ENCODE measurements at places on chromosomes 4 and X. TPM values are rescaled to one million over a fixed set of nuclear protein-coding genes. Genes with fewer than 3 reads are reported as not detected.

- peak; percentile 18 for ATAC-seq
These were observed 534 bp downstream of the MSX1 start for GRCh38 chr4:4859799-4860599.

TGIF2LX gene
- total RNA-seq: not detected

KCNE5 gene
- 0.19 TPM for total RNA-seq

DNA sequence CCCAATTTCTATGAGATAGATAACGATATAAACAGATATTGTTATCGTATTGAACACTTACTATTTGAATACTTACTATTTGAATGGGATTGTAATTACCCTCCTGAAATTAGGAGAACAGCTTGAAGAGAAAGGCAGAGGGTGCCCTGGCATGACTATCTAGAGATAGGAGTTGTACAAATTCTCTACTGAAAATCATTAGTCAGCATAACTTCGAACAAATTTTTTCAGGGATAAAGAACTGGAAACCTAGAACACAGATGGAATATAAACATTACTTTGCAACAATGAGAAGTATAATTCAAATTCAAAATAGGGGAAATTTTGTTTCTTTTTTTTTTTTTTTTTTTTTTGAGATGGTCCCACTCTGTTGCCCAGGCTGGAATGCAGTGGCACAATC is 1096.8 kb downstream of the C4orf33 start:
- no peak for ATAC-seq

DNA sequence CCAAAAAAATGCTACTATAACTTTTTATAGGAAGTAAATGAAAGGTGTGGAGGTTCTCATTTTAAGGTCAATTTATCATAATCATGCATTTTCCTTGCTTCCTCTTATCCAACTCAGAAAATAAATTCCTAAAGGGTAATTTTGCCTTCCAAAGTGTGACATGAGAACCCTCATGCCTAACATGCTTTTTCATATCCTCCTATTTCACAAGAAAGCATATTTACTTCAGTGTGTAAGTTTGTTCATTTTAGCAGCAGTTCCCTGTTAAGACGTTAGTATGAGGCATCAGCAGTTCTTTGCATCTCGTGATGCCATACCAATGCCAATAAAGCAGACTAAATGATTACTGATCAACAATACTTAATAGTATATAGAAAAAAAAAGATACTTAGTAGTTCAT is 18.4 kb downstream of the WDFY3 start:
- ATAC-seq: no peak

GRCh38 chrX:17519358-17519757 is 144.4 kb downstream of the NHS start:
- ATAC-seq: no peak

GRCh38 chr4:150238591-150238990 is 160.3 kb downstream of the DCLK2 start:
- no peak for ATAC-seq

GRCh38 chr4:42653626-42654560 is 3.0 kb downstream of the ATP8A1 start:
- ATAC-seq: no peak

KDM6A gene
- 33.1 TPM for total RNA-seq

DNA sequence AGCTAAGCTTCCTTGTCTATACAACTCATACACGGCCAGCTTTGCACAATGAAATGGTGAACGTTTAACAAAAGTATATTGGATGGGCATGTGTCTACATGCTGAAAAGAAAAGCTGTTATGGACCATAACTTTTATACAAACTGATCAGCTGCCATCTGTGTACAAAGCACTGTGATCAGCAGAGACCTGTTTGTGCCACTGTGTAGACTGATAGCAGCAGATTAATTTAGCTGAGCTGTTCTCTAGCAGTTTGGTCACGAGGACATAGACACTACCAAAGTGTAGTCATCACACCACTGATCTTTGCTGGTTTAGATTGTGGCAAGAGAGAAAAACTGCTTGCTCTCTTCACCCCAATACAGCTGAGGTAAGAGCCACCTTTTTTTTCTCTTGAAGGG is 124.5 kb downstream of the RAPGEF2 start:
- peak; percentile 54 for ATAC-seq

DNA sequence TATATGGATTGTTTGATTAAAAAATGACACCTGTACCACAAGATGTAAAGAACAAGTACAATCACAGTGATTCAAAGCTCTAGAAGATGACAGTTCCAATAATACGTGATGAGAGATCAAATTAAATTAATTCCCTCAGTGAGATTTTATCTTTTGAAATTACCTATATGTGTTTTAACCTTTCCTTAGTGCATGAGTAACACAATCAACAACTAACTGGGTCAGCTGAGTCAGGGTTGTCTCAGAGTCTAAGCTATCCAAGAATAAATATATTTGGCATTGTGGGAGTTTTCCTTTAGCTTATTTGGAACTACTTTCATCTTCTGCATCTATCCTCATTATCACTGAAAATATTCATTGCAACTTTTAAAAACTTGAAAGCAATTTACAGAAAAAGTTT is 162.8 kb downstream of the WDFY3 start:
- ATAC-seq: no peak

DNA sequence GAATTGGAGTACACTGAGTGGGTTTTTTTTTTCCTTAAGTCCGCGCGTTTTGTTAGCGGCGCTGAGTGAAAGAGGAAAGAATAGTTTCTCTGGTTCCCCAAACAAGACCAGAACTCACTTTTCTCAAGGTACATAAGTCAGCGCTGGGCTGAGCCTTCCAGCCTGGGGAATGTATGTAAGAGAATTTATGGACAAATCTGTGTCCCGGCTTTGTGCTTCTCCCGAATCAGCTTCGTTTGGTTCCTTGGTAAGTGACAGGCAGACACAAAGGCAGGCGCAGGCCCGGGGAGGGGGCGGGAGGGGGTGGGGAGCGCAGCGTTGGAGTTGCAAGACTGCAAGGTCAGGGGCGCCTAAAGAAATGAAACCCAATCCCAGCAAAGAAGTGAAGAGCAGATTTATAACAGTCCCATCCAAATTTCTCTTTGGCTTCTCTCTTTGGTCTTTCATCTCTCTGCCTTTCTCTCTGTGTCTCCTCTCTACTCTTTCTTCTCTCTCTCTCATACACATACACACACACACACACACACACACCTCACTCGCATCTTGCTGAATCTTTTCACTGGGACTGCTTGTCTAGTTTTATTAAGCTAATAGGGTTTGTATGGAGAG is 981 bp downstream of the TET2 start:
- ATAC-seq: peak; percentile 3

DNA sequence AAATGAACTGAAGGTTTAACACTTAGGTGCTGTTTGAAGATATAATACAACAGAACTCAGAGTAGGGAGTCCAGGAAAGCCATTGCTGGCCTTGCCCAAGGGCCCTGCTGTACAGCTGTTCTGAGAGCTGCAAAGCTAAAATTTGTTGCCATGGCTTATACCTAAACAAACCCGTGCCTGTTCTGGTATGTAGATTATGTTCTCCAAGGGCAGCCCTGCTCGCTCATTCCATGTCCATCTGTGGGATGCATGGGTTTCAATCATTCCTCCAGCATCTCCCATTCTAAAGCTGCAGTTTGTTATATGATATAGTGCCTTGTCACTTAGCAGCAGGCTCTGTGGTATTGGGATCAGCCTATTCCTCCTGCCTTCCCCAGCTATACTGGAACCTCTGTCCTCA is 80.8 kb upstream of the BMPR1B start:
- no peak for ATAC-seq

DNA sequence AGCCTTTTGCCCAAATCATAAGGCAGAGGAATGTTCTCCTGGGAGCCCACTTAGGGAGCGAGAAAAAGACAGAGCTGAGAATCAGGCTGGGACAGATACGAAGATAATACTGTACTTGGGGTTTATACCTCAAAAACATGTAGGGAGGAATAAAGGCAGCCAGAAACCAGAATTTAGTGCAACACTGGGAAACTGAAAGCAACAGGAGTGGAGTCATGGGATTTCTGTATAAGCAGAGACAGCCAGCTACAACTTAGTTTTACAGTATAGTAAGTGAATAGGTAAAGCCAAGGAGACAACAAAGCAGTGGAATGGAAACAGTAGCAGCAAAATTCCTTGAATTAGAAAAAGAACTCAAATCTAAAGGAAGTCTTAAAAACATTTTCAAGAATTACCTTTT is 413.2 kb downstream of the FAT4 start:
- ATAC-seq: no peak

- ATAC-seq: no peak
These were observed 52.5 kb downstream of the SNX25 start for GRCh38 chr4:185261946-185262345.

DNA sequence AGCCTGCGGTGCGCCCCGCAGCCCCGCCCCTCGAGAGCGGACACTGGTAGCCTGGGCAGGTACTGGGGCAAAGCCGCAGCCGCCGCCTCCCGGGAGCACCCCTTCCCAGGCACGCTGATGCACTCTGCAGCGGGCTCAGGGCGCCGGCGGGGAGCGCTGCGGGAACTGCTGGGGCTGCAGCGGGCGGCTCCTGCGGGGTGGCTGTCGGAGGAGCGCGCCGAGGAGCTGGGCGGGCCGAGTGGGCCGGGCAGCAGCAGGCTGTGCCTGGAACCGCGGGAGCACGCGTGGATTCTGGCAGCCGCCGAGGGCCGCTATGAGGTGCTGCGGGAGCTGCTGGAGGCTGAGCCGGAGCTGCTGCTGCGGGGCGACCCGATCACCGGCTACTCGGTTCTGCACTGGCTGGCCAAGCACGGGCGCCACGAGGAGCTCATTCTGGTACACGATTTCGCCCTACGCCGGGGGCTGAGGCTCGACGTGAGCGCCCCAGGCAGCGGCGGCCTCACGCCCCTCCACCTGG is 401 bp downstream of the SOWAHD start:
- ATAC-seq: peak; percentile 34

DNA sequence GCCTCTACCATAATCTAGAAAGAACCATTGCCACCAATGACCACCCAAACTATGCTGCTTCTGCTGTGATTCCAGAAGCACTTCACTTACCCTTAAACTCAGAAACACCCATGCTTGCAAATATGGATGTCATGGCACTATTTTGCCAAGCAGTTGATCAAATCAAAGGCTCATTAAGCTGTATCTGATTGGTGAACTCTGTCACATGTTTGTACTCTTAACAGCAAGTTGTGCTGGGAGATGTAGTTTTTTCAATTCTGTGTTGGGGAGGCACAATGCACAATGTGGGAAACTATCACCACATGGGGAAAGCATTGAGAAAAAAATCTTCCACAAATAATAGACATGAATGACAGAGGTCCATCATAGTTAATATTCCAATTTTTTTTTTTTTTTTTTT is 19.2 kb upstream of the SPCS3 start:
- no peak for ATAC-seq

CLRN2 gene
- not detected for total RNA-seq

DNA sequence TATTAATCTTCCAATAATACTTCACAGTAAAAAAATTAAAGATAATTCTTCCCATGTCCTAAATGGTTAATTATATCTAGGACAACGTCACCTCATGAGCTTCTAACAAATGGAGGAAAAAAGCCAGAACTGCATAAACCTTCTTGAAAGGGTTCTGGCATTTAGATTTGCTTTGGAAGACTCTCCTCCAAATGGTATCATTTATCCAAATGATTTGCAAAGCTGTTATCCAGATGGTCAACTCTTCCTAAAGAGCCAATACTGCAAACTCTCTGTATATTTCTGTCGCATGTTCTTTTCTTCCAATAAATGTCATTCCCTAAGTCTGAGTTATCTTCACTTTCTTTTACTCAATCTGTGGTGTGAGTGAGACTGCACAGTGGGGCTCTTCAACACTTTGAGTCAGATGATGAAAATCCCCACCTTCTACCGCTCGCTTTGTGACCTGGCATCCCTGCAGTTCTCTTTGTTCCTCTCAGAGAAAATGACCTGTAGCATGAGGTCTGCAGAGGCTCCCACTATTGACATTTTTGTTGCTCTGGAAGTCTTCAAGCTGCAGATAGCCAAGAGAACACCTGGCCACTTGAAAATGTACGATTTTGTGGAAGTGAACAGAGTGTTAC is 52.9 kb downstream of the TMEM150C start:
- peak; percentile 14 for ATAC-seq

- no peak for ATAC-seq
These were observed 1730.3 kb upstream of the TENM3 start for GRCh38 chr4:180512801-180513475.

- ATAC-seq: no peak
These were observed 130.4 kb upstream of the PAK3 start for GRCh38 chrX:110965409-110966090.

- ATAC-seq: no peak
These were observed 67.7 kb downstream of the SMIM20 start for GRCh38 chr4:25981749-25982148.

GRCh38 chr4:74967324-74967723 is 34.4 kb downstream of the PARM1 start:
- ATAC-seq: no peak
